Kidney epithelial cell (primary cell): ENCODE measurements at places on chromosomes 5 and 9. TPM values are rescaled to one million over a fixed set of nuclear protein-coding genes. Genes with fewer than 3 reads are reported as not detected.
A peak's percentile ranks its signal among the peaks of the same experiment; 100 is the strongest.

DNA sequence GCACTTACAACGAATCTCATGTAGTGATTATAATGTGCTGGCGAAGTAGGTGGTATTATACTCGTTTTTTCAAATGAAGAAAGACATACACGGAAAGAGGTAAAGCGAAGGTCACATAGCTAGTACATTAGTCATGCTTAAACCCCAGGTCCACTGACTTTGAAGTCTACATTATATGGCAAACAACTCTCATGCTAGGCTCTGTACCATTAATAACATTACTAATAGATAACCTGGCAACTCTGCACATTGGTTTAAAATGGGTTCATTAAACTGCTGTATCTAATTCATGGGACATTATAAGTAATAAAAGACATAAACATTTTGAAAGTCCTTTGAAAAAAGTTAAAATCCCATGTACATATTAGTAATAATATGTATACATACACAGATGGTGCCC, 21.2 kb downstream of the FYB1 start:
- DNase-seq: peak; percentile 19

The ATP6V1G1 gene
- 338 and 392 TPM in 2 replicates for total RNA-seq

GRCh38 chr9:16449076-16449730, 421.3 kb downstream of the BNC2 start:
- no peak for DNase-seq

GRCh38 chr5:95818181-95819147, 4.1 kb downstream of the GLRX start:
- DNase-seq: no peak

The NDFIP1 gene
- 52.1 and 54.3 TPM in 2 replicates for total RNA-seq

GRCh38 chr5:6081727-6082210, 296.6 kb downstream of the MED10 start:
- DNase-seq: no peak

GRCh38 chr9:37969558-37970300, 65.8 kb upstream of the SLC25A51 start:
- no peak for DNase-seq

- DNase-seq: no peak
Observed at GRCh38 chr9:16357828-16358227, 512.6 kb downstream of the BNC2 start.

DNA sequence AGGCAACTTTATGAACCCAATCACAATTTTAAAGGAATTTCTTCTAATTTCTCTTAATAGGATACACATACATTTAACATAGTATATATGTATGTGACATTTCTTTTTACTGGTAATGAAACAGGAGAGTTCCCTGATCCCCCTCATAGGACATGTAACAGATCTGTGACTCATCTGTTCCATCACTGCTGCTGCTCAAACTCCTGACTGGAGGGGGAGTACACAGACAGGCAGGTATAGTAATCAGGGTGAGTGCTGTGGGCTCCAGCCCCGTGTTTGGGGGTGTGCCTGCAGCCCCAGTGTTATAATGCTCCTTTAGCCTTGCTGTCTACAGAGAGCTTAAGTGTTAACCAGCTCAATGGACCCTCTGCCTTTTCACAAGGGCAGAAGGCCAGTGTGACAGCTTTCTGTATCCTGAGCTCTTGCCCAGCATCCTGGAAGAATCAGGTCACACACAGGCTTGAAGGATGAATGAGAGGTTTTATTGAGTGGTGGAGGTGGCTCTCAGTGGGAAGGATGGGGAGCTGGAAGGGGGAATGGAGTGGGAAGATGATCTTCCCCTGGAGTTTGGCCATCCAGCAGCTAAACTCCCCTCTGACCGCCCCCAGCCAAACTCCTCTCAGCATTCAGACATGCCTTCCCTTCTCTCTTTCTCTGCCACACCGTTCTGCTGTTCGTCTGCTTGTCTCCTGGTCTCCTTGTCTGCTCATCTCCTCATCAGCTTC, 161.3 kb downstream of the ZNF608 start:
- no peak for DNase-seq
